ENCODE measurements at places on chromosomes 7 and 10.

- DNase-seq = no peak
Measured at GRCh38 chr10:11140963-11141362, 123.3 kb downstream of the CELF2 start.

DNA sequence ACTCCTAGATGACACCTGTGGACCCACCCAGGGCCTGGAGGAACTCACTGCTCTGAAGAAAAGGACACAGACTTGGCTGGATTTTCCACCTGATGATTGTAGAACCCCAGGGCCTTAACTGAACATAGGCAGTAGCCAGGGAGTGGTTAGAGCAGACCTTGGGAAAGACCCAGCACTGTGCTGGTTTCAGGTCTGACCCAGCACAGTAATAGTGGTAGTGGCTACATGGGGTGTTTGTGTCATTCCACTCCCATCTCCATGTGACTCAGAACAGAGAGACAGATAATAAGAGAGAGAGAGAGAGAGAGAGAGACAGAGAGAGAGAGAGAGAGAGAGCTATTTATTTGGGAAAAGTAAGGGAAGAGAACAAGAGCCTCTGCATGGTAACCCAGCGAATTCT is 239.1 kb upstream of the MEOX2 start:
- no peak for DNase-seq

DNA sequence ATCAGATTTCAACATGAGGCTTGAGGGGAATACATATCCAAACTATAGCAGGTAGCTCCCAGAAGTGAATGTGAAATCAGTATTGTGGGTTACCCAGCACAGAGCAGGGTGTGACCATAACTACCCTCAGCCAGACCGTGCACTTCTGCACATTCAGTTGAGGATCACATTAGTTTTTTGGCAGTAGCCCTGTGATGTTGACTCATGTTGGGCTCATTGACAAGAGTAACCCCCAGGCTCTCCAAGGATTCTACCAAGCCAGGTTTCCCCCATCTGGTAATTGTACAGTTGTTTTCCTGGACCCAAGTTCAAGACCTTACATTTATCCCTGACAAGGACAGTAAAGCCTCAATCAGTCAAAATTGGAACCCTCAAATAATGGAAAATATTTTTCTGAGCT is 11.7 kb upstream of the CPA4 start:
- DNase-seq = no peak

GRCh38 chr7:35971133-35971891 is 170.5 kb downstream of the SEPTIN7 start:
- no peak for DNase-seq

DNA sequence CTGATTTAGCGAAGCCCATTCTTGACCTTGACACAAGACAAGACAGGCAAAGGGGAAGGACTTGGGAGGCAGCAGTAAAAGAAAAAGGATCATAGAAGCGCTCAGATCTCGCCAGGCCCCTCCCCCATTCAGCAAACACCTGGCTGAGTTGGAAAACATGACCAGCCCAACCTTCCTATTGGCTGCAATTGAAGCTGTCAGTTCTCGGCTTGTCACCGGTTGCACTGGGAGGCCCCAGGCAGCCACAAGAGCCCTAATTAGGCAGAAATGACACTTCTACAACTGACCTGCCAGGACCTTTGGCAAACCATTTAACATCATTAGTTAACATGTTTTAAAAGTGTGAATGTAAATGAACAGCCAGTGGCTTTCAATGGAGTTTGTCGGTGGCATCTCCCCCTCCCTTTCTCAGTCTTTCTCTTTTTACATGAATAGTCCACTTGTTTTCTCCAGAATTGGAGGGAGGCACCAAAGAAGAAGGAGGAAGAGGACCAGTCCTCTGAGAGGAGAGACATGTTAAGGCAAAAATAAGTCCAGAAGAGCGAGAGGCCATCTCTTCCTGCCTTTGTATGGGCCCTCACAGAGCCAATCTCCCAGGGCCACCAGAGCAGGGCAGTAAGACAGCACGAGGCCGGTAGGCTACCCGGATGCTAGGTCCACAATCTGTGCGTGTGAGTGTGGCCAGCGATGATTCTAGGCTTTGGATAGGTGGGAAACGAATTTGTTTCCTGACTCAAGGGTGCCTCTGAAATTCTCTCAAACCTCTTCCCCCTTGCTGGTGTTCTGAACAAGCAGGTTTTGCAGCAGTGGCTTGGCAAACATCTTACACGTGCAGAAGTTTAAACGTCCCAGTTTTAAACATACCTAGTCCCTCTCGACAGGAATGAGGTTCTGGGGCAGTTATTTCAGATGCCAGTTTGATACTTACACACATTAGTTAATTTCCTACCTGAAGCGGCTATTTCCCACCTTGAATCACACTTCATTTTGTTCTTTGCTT is 15.0 kb upstream of the ENO4 start:
- no peak for DNase-seq

- DNase-seq = no peak
Measured at GRCh38 chr10:128422190-128422589, 296.0 kb upstream of the MKI67 start.

DNA sequence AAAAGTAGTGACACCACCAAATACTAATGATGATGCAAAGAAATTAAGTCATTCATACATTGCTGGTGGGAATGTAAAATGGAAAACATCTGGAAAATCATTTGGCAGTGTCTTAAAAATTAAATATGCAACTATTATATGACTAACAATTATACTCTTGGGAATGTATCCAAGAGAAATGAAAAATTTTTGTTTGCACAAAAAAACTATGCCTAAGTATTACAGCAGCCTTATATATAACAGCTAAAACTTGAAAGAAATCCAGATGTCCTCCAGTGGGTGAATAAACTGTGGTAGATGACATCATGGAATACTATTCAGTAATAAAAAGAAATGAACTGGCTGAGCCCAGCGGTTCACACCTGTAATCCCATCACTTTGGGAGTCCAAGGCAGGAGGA is 132.0 kb downstream of the NEBL start:
- DNase-seq = no peak

DNA sequence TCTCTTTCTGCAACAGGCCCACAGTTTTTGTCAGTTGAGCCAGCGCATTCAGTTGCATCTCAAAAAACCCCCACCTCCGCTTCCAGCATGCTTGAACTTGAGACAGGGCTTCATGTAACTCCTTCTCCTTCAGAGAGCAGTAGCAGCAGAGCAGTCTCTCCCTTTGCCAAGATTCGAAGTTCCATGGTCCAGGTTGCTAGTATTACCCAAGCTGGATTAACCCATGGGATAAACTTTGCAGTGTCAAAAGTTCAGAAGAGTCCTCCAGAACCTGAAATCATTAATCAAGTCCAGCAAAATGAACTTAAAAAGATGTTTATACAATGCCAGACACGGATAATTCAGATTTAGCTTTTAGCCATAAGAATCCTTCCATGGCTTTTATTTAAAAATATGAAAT is 45.2 kb downstream of the MCMBP start:
- no peak for DNase-seq

DNA sequence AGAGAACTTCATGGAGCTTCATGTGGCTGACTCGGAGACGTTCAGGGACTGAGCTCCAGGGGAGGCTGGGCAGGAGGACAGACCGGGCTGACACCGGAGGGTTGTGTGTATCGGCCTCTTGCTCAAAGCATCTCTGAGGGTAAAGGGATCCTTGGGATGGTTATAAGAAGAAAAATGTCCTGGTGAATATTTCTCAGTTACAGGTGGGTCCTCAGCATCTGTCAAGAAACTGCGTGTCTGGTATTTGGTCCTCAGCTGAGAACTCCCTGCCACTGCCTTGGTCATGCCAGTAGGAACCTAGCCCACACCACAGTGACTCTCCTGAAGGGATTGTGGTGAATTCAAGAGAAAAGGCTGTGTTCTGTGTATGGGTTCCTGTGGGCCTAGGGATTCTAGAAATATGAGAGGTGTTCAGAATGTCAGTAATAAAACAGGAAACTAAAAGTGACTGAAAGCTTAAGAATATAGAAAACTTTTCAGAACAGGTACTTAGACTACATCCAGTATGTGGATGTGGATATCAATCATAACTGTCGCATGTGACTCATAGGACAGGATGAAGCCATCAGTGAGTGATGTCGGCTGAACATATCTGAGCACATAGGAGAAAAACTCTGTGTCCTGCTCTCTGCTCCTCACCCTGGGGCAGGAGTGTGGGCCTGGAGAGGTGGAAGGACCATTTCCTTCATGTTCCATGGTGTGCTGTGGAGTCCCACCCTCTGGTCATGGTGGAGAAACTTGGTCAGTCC is 28.4 kb downstream of the MBL2 start:
- DNase-seq = no peak

DNA sequence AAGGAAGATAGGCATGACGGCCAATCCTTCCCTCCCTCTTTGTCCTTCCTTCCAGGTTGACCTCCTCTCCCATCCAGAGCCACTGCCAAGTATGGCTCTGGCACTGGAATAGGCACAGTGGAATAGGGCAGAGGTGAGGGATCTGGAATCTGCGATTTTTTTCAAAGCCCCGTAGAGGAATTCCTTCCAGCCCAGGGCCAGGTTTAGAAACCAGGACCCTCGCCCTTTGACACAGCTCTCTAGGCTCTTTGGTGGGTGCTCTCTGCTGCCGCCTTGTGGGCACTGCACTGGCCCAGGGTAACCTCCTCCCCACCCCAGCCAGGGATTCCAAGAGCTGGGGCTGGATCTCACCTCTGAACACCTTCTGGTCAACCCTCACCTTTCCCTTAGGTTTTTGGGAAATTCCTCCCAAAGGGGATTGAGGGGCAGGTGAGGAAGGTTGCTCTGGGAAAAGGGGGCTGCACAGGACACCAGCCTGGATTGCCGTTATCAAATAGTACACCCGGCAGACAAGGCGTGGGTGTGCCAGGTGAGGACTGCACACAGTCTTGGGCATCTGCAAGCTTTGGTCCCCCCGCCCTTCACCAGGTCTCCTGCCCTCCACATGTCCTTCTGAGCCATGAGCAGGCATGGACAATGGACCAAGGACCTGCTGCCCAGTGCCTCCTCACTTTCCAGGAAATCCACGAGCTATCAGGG is 22.8 kb downstream of the C10orf105 start:
- peak; percentile 76 for DNase-seq

- DNase-seq = no peak
Measured at GRCh38 chr7:146129296-146129695, 12.7 kb downstream of the CNTNAP2 start.

DNA sequence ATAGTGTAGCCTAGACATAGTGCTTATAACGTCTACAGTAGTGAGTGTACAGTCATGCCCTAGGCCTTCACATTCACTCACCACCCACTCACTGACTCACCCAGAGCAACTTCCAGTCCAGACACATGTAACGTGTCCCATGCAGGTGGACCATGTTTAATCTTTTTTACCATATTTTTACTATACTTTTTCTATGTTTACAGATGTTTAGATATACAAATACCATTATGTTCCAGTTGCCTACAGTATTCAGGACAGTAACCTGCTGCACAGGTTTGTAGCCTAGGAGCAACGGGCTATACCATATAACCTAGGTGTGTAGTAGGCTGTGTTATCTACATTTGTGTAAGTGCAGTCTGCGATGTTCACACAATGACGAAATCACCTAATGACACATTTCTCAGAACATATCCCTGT is 11.0 kb downstream of the MPP7 start:
- no peak for DNase-seq

DNA sequence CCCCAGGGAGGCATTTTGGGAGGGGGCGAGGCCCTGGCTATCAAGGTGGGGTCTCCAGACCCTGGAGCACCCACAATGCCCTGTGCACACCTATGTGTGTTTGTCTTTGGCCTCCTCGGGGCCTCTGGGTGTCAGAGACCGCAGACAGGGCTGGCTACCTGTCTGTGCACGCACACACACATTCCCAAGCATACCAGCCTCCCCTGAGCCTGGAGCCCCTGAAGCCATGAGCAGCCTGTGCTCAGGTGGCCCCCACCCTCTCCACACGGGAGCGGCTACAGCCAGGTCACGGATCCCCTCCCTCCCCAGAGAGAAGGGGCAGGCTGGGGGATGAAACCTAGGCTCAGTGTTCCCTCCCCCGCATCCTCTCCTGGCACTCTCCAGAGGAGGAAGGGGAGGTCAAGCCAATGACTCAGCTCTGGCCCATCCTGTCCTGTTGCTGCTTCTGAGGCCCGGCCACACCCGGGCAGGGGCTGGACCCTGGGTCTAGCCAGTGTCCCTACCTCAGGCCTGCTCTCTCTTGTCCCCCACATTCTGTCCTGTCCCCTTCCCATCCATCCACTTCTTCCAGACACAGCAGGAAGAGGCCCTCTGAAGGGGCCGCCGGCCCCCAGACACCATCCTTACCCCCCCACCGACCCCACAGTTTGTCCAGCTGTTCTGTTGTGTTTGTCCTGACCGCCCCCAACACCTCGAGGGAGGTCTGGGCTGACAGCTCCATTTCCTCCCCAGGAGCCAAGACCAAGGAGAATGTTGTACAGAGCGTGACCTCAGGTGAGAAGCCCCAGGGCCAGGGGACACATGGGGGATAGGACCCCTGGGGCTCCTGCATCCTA is 720 bp downstream of the SNCG start:
- DNase-seq = no peak

GRCh38 chr7:27104341-27105058 is 2.0 kb upstream of the HOXA2 start:
- no peak for DNase-seq

DNA sequence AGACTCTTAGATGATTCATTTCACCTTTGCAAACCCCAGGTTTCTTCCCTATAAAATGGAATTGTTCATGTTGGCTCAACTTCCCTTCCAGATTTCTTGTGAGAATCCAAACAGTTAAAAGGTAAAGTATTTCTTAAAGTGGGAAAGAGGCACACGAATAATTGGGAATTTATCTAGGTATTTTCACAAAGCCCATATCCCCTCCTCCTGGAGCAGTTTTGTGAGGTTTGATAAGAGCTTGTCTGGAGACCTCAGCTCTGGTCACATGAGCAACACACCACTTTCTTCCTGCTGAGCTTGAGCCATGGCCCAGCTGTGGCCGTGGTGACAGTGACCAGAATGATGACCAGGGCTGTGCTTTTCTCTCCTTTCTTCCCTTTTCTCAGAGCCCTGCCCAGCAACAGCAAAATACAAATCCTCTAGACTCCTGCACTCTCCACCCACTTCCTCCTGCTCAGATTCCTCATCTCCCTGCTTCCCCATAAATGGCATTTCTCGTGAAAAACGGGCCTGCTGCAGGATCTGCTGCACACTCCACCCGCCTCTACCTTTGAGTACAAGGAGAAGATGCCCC is 87.7 kb downstream of the PIK3CG start:
- DNase-seq = no peak

DNA sequence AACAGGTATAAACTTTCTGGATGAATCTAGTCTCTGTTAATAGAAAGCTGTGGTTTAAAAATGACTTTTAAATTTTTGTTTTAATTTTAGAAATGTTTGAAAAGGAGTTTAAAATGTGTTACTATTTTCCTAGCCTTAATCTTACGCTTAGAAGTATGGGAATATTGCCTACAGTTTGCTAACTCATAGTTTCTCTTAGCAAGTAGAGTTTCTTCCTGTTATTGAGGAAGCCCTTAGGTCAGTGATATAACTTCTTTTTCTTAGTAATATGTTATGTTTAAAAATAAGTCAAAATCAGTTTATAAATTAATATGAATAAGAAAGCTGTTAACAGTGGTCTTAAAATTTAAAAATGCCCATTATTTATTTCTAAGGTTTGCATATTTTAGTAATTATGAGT is 3.1 kb downstream of the STARD3NL start:
- DNase-seq = no peak
